Substantia nigra (tissue), 51 donors: ENCODE measurements at places on chromosomes 1 and 21.

DNA sequence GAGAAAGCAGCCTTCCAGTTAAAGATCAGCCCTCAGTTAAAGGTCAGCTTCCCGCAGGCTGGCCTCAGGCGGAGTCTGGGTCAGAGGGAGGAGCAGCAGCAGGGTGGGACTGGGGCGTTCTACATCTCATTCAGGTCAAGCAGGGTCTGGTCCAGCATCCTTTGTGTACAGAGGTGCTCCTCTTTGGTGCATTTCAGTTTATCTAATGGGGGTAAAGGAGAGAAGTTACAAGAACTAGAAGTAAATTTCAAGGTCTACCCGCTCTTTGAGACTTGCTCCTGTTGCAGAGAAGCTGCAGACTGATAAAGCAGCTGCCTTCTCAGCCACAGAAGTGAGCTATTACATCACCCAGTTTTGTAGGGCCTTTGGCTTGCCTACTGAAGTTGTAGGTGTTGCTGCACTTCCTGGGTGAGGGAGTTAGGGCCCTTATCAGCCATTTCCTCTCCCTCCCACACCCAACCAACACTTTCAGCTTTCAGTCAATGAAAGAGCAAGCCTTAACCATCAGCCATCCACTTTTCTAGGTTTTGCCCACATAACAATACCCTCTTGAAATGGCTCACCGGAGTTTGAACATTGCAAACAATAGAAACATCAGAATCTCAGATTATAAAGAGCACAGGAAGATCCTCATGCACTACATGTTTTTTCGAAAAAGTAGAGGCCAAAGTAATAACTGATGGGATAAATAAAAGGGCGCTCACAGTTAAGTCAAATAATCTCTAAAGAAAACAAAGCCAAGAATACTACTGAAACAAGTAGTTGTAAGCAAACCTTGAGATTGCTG, 2.8 kb upstream of the NUP210L start:
- DNase-seq, result no peak

GRCh38 chr1:24923485-24924113, 6.5 kb downstream of the RUNX3 start:
- DNase-seq, result no peak

GRCh38 chr1:238346340-238346739, 455.6 kb upstream of the ZP4 start:
- no peak for DNase-seq

GRCh38 chr1:61255358-61255703, 173.0 kb downstream of the NFIA start:
- DNase-seq, result no peak

DNA sequence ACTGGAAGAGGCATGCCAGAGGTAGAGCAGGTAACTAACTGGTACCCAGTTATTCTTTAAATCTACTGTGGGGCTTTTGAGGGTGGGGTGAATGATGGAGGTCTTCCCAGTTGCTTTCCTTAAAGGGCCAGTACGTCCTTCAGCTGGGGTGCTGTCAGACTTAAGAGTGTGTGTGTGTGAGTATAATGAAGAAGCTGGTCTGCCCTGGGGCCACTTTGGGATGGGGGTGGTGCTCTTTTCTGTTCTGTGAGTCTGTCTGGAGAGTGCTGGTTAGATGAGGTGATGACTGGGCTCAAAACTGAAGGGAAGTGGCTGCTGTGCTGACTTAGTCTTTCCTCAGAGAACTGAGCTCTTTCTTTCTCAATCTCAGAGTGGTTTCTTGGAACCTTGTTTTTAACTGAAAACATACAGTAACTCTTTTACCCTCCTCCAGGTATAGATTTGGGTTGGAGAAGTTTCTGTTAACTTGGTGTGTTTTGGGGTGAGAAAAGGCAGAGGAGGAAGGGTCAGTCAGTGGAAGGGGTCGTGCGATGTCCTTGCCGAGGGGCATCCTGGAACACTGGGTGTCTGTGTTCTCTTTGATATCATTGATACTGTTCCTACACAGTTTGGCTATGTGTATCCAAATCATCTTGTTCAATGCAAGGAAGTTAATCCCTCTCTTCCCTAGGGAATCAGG, 746 bp downstream of the MACF1 start:
- peak; percentile 33 for DNase-seq
